ENCODE measurements at places on chromosomes 5 and 9. TPM values are rescaled to one million over a fixed set of nuclear protein-coding genes. Genes with fewer than 3 reads are reported as not detected.

- no peak for DNase-seq
Observed at GRCh38 chr9:36315283-36315682, 57.0 kb upstream of the GNE start.

DNA sequence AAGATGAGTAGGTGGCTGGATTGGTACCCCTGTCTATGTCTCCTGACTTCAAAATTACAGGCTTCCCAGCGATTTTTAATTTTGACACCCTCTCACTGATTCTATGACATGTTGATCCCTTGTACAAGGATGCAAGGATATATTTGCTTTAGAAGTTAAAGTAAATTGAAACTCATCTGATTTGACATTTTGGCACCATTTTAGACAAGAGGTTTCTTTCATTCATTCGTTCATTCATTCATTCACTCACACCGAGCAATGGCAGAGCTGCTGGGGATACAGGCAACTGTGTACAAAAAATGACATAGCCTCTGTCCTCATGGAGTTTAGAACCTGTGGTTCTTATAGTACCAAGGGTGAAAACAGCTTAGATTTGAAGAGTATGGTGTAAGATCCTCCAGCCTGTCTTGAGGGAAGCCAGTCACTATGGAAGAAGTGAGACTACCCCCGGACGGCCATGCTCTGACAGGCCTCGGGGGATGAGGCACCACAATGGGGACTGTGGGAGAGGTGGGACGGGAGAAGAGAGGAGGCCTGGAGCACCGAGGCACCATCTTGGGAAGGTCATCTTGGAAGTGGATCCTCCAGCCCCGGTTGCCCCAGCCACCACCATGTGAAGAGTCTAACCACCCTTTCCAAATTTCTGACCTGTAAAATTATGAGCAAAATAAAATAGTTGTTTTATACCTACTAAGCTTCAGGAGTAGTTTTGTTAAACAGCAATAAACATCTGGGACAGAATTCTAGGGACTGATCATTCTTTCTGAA is 16.2 kb downstream of the STC2 start:
- no peak for DNase-seq

GRCh38 chr9:122446819-122447484 is 30.8 kb downstream of the OR1J1 start:
- DNase-seq: no peak

DNA sequence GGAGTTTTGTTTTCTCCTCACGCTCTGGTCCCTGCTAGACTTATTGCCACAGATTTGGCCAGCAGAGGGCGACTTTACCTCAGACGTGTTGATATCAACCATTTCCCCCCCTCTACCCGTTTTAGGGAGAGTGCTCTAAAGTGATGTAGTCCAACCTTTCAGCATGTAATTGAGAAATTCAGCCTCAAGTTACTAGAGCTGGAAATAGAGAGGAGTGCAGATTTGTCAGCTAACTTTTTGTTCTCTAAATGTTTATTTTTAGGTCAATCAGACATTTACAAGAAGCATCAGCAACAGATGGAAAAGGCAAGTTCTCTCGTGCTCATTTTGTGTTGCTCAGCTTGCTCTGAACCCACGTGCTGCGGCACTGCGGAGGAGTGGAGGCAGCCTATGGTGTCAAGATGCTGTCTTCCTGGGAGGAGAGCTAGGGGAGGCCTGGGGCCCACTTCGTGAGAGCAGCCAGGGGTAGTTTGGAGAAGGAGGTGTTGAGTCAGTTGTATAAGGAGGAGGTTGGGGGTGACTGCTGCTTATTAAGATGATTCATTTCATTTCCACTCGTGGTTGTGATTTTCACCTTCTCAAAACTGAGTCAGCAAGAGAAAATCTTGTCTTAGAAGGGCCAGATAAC is 53.6 kb downstream of the GPR107 start:
- DNase-seq: peak; percentile 58

DNA sequence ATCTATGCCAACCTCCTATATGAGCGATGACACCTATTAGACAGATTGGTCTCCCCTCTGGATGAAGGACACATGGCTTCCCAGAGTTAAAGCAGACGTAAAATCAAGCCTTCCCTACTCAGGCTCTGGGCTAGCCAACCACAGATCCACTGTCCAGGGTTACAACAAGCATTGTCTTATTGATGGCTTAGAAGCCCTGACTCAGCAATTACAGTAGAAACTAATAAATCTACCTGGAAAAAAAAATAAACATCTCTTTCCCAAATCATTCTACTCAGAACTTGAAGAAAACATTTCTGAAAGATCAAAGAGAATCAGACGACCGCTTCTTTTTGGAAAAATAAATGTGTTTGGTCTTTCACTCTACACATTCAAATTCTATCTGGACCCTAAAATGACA is 189.3 kb downstream of the GLIS3 start:
- no peak for DNase-seq

GRCh38 chr5:120910629-120911028 is 446.5 kb downstream of the PRR16 start:
- DNase-seq: no peak

DNA sequence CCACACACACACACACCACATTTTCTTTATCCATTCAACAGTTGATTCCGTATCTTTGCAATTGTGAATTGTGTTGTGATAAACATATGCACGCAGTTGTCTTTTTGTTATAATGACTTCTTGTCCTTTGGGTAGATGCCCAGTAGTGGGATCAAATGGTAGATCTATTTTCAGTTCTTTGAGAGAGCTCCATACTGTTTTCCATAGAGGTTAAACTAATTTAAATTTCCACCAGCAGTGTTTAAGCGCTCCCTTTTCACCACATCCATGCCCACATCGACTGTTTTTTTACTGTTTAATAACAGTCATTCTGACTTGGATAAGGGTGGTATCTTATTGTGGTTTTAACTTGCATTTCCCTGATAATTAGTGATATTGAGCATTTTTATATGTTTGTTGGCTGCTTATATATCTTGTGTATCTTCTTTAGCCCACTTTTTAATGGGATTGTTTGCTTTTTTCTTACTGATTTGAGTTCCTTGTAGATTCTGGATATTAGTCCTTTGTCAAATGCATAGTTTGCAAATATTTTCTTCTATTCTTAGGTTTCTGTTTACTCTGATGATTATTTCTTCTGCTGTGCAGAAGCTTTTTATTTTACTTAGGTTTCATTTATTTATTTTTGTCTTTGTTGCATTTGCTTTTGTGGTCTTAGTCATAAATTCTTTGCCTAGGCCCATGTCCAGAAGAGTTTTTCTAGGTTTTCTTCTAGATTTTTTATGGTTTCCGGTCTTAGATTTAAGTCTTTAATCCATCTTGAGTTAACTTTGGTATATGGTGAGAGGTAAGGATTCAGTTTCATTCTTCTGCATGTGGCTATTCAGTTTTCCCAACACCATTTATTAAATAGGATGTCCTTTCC is 82.4 kb downstream of the SH3RF2 start:
- DNase-seq: peak; percentile 21

- no peak for DNase-seq
Observed at GRCh38 chr5:10600626-10601245, 36.9 kb downstream of the ANKRD33B start.

DNA sequence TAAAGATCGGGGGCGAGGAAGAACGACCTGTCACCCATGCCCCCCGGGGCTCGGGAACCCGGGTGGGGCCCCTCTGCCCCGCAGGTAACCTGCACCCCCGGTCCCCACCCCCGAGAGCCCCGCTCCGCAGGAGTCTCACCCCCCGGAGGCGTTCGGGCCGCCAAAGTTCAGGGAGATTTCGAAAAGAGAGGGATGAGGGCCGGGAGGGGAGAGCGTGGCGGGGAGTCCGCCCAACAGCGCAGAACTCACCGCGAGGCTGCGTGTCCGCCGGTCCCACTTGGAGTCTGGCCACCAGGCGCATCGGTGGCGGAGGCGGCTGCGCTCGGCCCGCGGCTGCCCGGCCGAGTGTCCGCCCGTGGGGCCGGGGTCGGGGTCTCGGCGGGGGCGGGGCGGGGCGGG is at the start of gene PHF19:
Gene PHF19, minus strand, starts transcription at position 347 of the 399 bp plus-strand sequence. CDS start 2,447 bp downstream, outside the sequence.
- DNase-seq: peak; percentile 31

DNA sequence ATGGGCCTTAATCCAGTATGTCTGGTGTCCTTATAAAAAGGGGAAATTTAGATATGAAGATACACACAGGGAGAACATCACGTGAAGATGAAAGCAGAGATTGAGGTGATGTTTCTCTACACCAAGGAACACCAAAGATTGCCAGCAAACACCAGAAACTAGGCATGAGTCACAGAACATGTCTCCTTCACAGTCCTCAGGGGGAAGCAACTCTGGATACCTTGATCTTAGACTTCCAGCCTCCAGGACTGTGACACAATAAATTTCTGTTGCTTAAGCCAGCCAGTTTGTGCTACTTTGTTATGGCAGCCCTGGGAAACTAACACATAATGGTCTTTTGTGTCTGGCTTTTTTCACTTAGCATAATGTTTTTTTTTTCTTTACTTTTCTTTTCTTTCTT is 41.2 kb upstream of the STRBP start:
- DNase-seq: no peak

- DNase-seq: peak; percentile 7
Observed at GRCh38 chr9:82763656-82764055, 299.3 kb downstream of the RASEF start.

DNA sequence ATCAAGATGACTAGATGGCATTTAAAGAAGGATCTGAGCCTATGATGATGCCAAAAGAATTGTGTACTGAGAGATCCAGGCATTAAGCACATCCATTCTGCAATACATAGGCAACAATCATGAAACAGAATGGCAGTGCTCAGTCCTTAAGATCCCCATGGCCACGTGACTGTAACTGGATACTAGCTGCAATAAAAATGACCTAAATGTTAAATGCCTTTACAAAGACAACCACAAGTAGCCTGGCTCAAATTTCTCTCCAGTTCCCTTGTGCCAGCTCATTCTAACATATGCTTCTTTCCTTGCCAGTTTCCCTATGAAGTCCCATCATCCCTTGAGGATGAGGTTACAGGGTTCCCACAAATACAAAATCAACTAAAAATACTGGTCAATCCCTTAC is 148.3 kb upstream of the GHR start:
- peak; percentile 75 for DNase-seq

NDUFAF2 gene
- 60.2 TPM for total RNA-seq

LRRC70 gene
- not detected for total RNA-seq

BTNL9 gene
- not detected for total RNA-seq

IFNE gene
- not detected for total RNA-seq

GKAP1 gene
- total RNA-seq: 2.7 TPM

VLDLR gene
- 7.8 TPM for total RNA-seq

STPG3 gene
- not detected for total RNA-seq

TCF7 gene
- total RNA-seq: 1.5 TPM

HBEGF gene
- total RNA-seq: 1.3 TPM

CXCL14 gene
- 1.7 TPM for total RNA-seq

TIMD4 gene
- total RNA-seq: not detected

Measured in H4 (cell line).